ENCODE measurements at places on chromosomes 11 and 22. TPM values are rescaled to one million over a fixed set of nuclear protein-coding genes. Genes with fewer than 3 reads are reported as not detected.

The LDHAL6A gene
- total RNA-seq, result not detected

The VPREB3 gene
- 38.7 TPM for total RNA-seq

The CDC42EP1 gene
- total RNA-seq, result 135 TPM

The OR8D1 gene
- not detected for total RNA-seq

The SHANK2 gene
- 3.4 TPM for total RNA-seq

The PRG3 gene
- total RNA-seq, result not detected

The TRIM49 gene
- total RNA-seq, result not detected

The NELL1 gene
- not detected for total RNA-seq

The OR8D4 gene
- 0.11 TPM for total RNA-seq

The CBLIF gene
- total RNA-seq, result not detected

The LYVE1 gene
- total RNA-seq, result 86.0 TPM

The HBB gene
- 388 TPM for total RNA-seq

The WNT11 gene
- total RNA-seq, result 29.5 TPM

The NXPE1 gene
- total RNA-seq, result not detected

The GAB2 gene
- total RNA-seq, result 21.1 TPM

The GPHA2 gene
- not detected for total RNA-seq

The TOMT gene
- total RNA-seq, result not detected

The PLEKHB1 gene
- total RNA-seq, result 1.3 TPM

The BDNF gene
- total RNA-seq, result 0.42 TPM

The GLB1L2 gene
- total RNA-seq, result 2.8 TPM

The SLC43A1 gene
- 11.9 TPM for total RNA-seq

The BIK gene
- 3.2 TPM for total RNA-seq

The HBG2 gene
- 9,973 TPM for total RNA-seq

The ZBTB16 gene
- total RNA-seq, result 53.1 TPM

The ANO9 gene
- 0.61 TPM for total RNA-seq

The RASGRP2 gene
- 20.6 TPM for total RNA-seq

The OR4A16 gene
- total RNA-seq, result not detected

The HTATIP2 gene
- total RNA-seq, result 113 TPM

The OR52I2 gene
- not detected for total RNA-seq

All from adrenal gland (tissue), 19 donors.